ENCODE measurements at places on chromosomes 12 and 14. TPM values are rescaled to one million over a fixed set of nuclear protein-coding genes. Genes with fewer than 3 reads are reported as not detected.

MFAP5 gene
- 5.3 TPM for total RNA-seq

RITA1 gene
- 18.0 TPM for total RNA-seq

FBLN5 gene
- 34.2 TPM for total RNA-seq

SIX6 gene
- total RNA-seq = not detected
